Right atrium auricular region (tissue), 2 donors: ENCODE measurements at places on chromosomes 3 and 15. TPM values are rescaled to one million over a fixed set of nuclear protein-coding genes. Genes with fewer than 3 reads are reported as not detected.

- DNase-seq = no peak
These were observed 28.5 kb downstream of the PLAAT1 start for GRCh38 chr3:193269343-193270028.

- no peak for DNase-seq
These were observed 1.6 kb downstream of the GNB4 start for GRCh38 chr3:179449636-179450035.

- no peak for DNase-seq
These were observed 22.3 kb upstream of the ZBED2 start for GRCh38 chr3:111617406-111617805.

- no peak for DNase-seq
These were observed 49.1 kb downstream of the CCK start for GRCh38 chr3:42216931-42217333.

DNA sequence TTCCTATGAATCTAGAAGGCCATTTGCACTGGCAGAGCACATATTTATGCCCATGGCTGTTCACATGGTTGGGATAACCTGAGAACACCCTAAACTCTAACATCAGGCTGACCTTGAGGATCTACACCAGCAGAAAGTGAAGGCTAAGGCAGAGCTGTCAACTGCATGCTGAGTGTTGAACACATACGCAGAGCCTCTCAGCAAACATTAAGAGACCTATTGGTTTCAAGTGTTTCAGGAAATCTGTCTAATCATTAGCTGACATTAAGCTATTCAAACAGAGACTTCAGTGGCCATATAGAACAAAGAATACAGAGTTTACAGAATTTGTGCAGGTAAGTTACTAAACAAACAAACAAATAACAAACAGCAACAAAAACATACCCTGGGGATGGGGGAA lies 16.1 kb upstream of the SEC61A1 start:
- no peak for DNase-seq

DNA sequence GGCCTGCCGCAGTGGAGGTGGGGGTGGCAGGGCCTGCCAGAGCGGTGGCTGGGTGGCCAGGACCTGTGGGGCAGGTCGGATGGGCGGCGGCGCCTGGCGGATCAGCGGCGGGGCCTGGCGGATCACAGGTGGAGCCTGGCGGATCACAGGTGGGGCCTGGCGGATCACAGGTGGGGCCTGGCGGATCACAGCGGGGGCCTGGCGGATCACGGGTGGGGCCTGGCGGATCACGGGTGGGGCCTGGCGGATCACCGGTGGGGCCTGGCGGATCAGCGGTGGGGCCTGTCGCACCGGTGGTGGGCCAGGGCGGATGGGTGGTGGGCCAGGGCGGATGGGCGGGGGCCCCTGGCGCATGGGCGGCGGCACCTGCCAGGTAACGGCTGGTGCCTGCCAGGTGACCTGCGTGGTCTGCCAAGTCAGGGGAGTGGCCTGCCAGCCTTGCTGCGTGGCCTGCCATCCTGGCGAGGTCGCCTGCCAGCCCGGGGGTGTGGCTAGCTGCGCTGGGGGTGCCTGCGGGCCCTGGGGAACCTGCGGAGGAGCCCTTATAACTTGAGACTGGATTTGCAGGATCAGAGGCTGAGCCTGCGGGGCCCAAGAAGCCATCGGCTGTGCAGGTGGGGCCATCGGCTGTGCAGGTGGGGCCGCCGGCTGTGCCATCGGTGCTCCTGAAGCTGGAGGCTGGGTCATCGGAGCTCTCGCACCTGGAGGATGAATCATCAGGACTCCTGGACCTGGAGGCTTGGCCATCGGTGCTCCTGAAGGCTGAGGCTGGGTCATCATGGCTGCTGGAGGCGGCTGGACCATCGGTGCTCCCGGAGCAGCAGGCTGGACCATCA lies 1.3 kb downstream of the MAGEL2 start:
- no peak for DNase-seq

DNA sequence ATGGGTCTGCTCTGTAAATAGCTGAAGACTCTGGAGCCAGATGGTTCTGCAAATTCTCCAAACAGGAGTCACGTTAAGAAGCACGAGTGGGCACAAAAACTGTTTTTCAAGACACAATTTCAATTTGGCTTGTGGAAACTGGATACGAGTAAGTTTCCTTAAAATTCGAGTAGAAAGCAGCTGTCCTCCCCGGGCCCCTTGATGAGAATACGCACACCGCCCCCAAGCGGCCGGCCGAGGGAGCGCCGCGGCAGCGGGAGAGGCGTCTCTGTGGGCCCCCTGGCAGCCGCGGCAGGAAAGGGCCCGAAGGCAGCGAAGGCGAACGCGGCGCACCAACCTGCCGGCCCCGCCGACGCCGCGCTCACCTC lies 778 bp upstream of the THBS1 start:
- DNase-seq = peak; percentile 97

GRCh38 chr15:22961762-22962161 lies 18.4 kb downstream of the CYFIP1 start:
- DNase-seq = no peak

DNA sequence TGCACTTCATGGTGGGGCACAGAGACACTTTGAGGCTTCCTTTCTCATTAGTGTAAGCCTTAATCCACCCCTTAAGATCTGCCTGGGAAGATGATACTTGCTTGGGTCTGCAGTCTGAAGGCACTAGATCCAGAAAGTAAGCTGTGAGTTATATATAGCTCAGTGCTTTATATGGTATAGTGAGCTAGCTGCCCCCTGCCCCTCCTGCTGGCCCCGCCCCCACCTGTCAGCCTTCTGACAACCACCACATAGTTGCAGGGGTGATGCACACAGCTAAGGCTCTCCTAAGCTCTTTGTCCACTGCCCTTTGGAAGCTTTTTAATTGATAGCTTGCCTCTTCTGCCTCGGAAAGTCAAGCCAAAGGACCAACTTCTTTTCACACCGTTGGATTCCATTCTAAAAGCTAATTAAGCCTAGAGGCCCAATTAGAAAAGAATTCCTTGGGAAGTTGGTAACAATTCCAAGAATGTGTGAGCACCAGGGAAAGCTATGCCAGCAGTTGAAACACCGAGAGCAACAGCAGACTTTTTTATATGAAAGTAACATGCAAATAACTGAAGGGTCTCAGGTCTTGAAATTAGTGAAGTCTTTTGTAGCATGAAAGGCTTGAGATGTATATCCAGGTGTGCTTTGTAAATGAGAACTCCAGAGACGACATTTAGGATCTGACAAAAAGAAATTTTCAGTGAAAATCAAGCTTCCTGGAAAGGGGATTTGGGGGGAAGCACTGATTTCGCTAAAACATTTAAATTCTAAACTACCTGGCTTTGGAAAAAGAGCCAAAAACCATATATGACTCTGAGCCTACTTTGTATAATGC lies 2.3 kb downstream of the TPM1 start:
- no peak for DNase-seq

- peak; percentile 87 for DNase-seq
These were observed at the start of gene RFC4 for GRCh38 chr3:186806089-186807055. Gene RFC4 (minus strand): TSS chr3:186806482. CDS start chr3:186804713, 1,769 bp downstream.

GRCh38 chr3:179147514-179147872 lies 664 bp upstream of the PIK3CA start:
- no peak for DNase-seq

- DNase-seq = peak; percentile 60
These were observed 130.9 kb downstream of the LRRK1 start for GRCh38 chr15:101049856-101050622.

SLC7A14 gene
- total RNA-seq = not detected

RRP9 gene
- 11.1 TPM for total RNA-seq

TEX55 gene
- total RNA-seq = not detected
